ENCODE measurements at places on chromosomes 2 and 18.

GRCh38 chr2:162153608-162154224, 1.7 kb upstream of the GCG start:
- H3K36me3 ChIP-seq, result no peaks in the 10 kb centered on the region
- peaks cover 17% of the 10 kb centered on the region for H3K27me3 ChIP-seq
- peak; percentile 8 for DNase-seq

DNA sequence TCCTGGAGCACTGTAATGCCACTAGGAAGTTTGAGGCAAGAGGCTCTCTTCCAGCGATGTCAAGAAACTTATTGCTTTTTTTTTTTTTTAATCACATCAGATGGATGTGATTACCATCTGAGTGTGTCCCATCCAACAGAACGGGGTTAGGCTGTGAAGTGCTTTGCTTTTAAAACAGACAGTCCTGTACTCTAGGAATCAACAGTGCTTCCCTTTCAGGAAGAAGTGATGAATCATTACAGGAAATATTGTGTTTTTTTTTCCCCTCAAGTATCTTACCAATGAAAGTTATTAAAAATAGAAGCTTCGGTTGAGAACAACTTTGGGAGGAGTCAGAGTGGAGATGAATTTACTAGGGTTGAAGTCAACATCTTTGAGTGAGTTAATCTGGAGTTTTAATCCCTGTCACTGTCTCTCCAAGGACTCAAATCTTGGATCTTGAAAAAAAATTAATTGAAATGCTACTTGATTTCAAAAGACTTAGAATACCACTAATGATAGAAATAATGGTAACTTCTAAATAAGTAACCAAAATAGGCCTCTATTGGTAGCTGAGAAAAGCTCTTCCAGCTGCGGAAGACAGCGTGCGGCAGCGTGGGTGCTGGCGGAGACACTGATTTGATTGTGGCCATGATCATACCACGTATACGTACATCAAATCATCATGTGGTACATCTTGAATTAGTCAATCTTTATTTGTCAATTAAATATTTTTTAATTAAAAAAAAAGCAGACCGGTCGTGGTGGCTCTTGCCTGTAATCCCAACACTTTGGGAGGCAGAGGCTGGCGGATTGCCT, 45.5 kb downstream of the GATA6 start:
- H3K4me3 ChIP-seq, result no peak overlapping the region
- H3K4me1 ChIP-seq, result no peaks in the 10 kb centered on the region
- H3K27ac ChIP-seq, result no peak overlapping the region
- peaks cover 5% of the 10 kb centered on the region for H3K27me3 ChIP-seq
- DNase-seq, result no peak

GRCh38 chr18:64713284-64713683, 564.4 kb upstream of the LINC00305 start:
- DNase-seq, result no peak
- peaks cover 11% of the 10 kb centered on the region for H3K4me1 ChIP-seq
- H3K4me3 ChIP-seq, result no peak overlapping the region
- H3K27me3 ChIP-seq, result no peaks in the 10 kb centered on the region

DNA sequence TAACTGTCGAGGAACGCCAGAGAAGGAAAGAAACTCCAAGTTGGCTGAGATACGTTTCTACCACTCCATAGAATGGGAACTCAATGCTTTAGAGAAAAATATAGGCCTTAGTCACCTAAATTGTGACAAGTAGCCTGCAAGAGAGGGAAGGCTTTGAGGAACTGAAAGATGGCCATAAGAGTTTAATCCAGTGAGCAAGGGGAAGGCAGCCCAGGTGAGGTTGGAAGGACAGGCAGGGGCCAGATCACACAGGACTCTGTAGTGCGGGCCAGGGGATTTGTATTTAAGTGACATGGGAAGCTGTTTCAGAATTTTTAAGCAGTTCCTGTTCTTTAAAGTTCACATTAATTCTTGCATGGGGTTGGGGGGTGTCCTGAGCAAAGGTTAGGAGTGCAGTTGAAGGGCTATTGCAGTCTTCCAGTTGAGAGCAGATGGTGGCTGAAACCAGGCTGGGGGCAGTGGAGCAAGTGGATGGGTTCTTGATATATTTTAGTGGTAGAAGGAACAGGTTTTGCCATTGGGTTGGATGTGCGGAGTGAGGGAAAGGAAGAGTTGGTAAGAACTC, 138.9 kb upstream of the PELI1 start:
- no peak overlapping the region for H3K4me3 ChIP-seq
- no peaks in the 10 kb centered on the region for H3K27me3 ChIP-seq

- H3K36me3 ChIP-seq, result peaks cover 3% of the 10 kb centered on the region
- H3K4me1 ChIP-seq, result no peaks in the 10 kb centered on the region
- DNase-seq, result no peak
- H3K4me3 ChIP-seq, result no peak overlapping the region
Observed at GRCh38 chr2:54941248-54941984, 108.8 kb downstream of the RTN4 start.

- no peak overlapping the region for H3K27ac ChIP-seq
- H3K36me3 ChIP-seq, result no peaks in the 10 kb centered on the region
- H3K27me3 ChIP-seq, result peaks cover 34% of the 10 kb centered on the region
- H3K4me1 ChIP-seq, result peaks cover 20% of the 10 kb centered on the region
- no peak for DNase-seq
Observed at GRCh38 chr2:216370961-216371712, 1.1 kb downstream of the MARCHF4 start.

DNA sequence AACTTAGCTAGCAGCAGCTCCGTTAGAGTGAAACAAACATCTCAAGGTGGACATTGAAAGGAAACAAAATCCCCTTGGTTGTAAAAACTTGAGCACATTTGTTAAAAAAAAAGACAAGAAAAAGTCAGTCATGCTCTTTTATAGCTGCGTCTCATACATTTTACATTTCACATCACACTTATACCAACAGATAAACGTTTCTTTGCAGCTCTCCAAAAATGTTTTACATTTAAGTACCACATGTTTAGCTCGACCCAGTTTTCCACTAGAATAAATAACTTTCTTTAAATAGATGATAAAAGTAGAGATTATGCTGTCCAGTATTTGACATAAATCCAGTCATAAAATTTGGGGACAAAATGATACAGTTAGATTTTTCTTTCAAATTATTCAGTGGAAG, 297.0 kb upstream of the ST6GAL2 start:
- no peak overlapping the region for H3K4me3 ChIP-seq
- DNase-seq, result no peak
- H3K27me3 ChIP-seq, result no peaks in the 10 kb centered on the region
- H3K27ac ChIP-seq, result no peak overlapping the region
- H3K36me3 ChIP-seq, result no peaks in the 10 kb centered on the region

GRCh38 chr18:78713069-78713468, 266.5 kb upstream of the SALL3 start:
- H3K36me3 ChIP-seq, result peaks cover under 1% of the 10 kb centered on the region
- H3K4me3 ChIP-seq, result no peak overlapping the region
- H3K27me3 ChIP-seq, result peaks cover 2% of the 10 kb centered on the region
- DNase-seq, result no peak

GRCh38 chr18:48663096-48663930, 124.5 kb downstream of the CTIF start:
- no peaks in the 10 kb centered on the region for H3K36me3 ChIP-seq
- no peak for DNase-seq
- peaks cover 22% of the 10 kb centered on the region for H3K27me3 ChIP-seq
- no peak overlapping the region for H3K4me3 ChIP-seq
- H3K4me1 ChIP-seq, result no peaks in the 10 kb centered on the region
- H3K27ac ChIP-seq, result no peak overlapping the region

DNA sequence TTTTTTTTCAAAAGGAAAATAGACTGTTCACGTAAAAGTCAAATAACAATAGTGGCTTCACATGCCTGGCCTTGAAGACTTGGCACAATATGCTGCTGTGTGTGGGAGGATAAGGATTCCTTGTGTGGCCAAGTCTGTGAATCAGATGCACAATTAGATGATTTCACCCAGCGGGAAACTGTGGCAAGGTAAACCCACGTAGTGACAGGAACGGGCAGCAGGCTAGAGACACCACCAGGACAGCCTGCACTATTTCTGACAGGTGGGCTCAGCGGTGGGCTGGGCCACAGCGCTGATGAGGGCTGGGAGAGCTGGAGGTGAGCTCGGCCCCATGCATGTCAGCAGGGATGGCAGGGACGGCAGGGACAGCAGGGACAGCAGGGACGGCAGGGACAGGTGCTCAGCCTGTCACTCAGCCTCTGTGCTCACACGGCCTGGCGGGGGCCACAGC, 21.6 kb downstream of the SNORC start:
- DNase-seq, result no peak
- no peaks in the 10 kb centered on the region for H3K36me3 ChIP-seq

DNA sequence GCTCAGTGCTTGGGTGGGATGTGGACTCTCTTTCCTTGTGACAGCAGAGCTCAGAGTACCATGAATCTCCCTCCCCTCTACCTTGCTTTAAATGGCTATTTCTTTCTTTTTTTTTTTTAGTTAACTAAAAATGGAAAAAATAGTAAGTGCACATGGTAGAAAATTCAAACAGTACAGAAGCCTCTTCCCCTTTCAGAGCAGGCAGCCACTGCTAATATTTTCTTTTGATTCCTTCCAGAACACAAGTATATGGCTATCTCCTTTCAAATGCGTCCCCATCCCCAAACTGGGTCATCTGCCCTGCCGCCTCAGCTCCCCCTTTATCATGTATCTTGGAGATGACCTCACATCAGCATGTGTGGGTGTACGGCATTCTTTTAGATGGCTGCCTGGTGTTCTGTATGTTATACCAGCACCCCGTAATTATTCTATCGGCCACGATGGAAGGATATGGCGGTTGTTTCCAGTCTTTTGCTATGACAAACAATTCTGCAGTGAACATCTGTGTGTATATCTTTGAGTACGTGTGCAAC, 70.5 kb upstream of the DLX2 start:
- H3K27me3 ChIP-seq, result no peaks in the 10 kb centered on the region
- no peak overlapping the region for H3K27ac ChIP-seq
- no peak for DNase-seq
- no peaks in the 10 kb centered on the region for H3K36me3 ChIP-seq
- H3K4me3 ChIP-seq, result peak overlapping the region; percentile 83

DNA sequence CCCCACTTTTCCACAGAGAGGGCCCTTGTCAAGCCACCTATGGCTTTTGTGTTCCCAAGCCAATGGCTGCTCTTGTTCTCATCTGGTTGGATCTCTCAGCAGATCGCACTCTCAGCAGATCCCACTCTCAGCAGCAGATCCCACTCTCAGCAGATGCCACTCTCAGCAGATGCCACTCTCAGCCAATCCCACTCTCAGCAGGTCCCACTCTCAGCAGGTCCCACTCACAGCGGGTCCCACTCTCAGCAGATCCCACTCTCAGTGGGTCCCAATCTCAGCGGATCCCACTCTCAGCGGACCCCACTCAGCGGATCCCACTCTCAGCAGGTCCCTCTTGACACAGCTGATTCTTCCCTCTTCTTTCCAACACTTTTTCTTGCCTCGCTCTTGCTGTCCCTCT, 59.3 kb upstream of the MGAT4A start:
- H3K4me3 ChIP-seq, result no peak overlapping the region
- peaks cover 1% of the 10 kb centered on the region for H3K4me1 ChIP-seq
- DNase-seq, result no peak
- H3K36me3 ChIP-seq, result no peaks in the 10 kb centered on the region

DNA sequence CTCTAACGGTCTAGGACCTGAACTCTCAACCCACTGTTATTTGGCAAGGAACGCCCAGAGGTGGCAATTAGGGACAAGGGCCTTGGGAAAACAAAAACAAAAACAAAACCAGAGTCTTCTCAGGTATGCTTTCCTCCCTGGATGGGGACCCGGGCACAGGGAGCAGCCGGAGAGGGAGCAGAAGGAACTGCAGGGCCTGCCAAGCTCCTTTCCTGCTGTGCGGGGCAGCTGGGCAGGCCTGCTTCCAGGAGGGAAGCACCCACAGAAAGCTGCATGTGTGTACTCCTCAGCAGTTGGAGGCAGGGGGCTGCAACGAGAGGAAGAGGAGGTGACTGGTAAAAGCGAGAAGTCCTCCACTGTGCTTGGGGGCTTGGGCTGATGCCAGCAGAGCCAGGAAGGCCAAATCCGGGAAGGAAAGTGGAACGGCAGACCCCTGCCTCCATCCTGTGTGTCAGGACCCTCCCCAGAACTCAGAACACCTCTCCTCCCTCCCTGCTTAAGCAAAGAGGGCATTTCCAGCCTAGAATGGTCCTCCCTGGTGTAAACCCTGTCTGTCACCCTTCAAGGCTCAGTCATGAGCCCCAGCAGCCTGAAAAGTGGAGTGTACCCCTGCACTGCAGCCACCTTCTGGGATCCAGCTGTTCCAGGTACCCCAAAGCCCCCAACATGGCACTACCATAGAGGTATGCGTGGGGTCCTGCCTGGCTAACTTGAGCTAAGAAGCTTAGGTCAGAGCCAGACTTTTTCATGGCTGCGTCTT, 56.3 kb downstream of the DNMT3A start:
- H3K27me3 ChIP-seq, result no peaks in the 10 kb centered on the region
- peaks cover 28% of the 10 kb centered on the region for H3K4me1 ChIP-seq
- DNase-seq, result no peak
- peak overlapping the region; percentile 84 for H3K4me3 ChIP-seq
- peak overlapping the region; percentile 99 for H3K27ac ChIP-seq
- H3K36me3 ChIP-seq, result peaks cover 12% of the 10 kb centered on the region

- no peaks in the 10 kb centered on the region for H3K4me1 ChIP-seq
- peaks cover 7% of the 10 kb centered on the region for H3K27me3 ChIP-seq
- no peaks in the 10 kb centered on the region for H3K36me3 ChIP-seq
- no peak overlapping the region for H3K27ac ChIP-seq
- DNase-seq, result no peak
- H3K4me3 ChIP-seq, result no peak overlapping the region
Observed at GRCh38 chr2:11505652-11506610, 27.9 kb upstream of the GREB1 start.

GRCh38 chr2:236370847-236371409, 106.7 kb upstream of the ASB18 start:
- peaks cover 3% of the 10 kb centered on the region for H3K36me3 ChIP-seq
- no peak overlapping the region for H3K27ac ChIP-seq
- no peak overlapping the region for H3K4me3 ChIP-seq
- H3K4me1 ChIP-seq, result peaks cover 28% of the 10 kb centered on the region

DNA sequence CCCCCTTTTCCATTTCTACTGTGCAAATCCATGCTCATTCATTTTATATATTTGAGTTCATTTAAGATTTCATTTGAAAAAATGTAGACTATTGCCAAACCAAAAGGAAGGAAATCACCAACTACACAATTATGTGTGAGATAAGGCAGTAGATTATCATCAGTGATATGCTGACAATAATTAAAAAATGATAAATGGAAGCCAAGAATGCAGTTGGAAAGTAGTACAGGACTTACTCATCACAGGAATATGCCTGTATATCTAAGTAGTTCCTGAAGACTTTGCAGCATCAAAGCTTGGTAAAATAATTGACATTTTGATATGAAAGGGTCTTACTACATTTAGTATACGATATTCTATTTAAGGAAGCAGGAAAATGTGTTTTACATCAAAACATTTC, 166.1 kb upstream of the OTX1 start:
- no peaks in the 10 kb centered on the region for H3K4me1 ChIP-seq
- peaks cover 21% of the 10 kb centered on the region for H3K36me3 ChIP-seq
- DNase-seq, result no peak
- no peaks in the 10 kb centered on the region for H3K27me3 ChIP-seq
- no peak overlapping the region for H3K4me3 ChIP-seq

DNA sequence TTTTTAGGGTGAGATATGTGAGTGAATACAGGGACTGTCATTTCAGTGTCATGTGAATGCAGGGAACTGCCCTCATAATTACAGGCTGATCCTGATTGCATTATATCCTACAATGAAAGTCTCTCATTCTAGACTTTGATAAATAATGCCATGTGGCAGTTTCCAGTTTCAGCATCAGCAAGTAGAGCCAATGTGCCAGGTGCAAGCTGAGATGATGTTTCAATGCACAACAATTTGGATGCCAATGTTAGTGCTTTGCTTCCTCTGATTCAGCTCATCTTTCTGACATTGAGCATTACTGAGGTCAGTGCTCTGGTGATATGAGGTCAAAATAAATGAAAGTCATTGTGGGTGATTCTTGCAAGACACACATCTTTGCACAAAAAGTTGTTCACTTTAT, 63.7 kb upstream of the TFPI start:
- no peaks in the 10 kb centered on the region for H3K27me3 ChIP-seq
- no peak overlapping the region for H3K4me3 ChIP-seq
- H3K27ac ChIP-seq, result no peak overlapping the region
- H3K36me3 ChIP-seq, result no peaks in the 10 kb centered on the region
- H3K4me1 ChIP-seq, result no peaks in the 10 kb centered on the region

All from naive thymus-derived CD8-positive, alpha-beta T cell (primary cell).